ENCODE measurements at places on chromosomes 11 and 22.
A peak's percentile ranks its signal among the peaks of the same experiment; 100 is the strongest.

- no peak for DNase-seq
Observed at GRCh38 chr11:128302425-128303186, 284.8 kb downstream of the ETS1 start.

- DNase-seq: peak; percentile 91
Observed at GRCh38 chr11:120334894-120335462, 1.2 kb upstream of the ARHGEF12 start.

- DNase-seq: no peak
Observed at GRCh38 chr22:27752771-27753170, 48.8 kb downstream of the MN1 start.

GRCh38 chr11:1870721-1871466, 18.0 kb downstream of the LSP1 start:
- DNase-seq: no peak

DNA sequence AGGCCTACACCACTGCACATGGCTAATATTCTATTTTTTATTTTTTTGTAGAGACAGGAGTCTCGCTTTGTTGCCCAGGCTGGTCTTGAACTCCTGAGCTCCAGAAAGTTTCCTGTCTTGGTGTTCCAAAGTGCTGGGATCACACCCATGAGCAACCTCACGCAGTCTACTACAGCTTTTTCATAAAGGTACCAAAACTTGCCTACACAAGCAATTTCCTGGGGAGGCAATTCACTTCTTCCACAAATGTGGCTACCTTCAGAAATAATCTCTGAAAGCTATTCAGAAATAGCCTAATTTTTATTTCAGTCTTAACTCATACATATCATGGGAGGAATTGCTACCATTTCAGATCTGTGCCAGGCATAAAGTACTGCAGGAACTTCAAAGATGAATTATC, 11.4 kb downstream of the SLC35F2 start:
- no peak for DNase-seq

DNA sequence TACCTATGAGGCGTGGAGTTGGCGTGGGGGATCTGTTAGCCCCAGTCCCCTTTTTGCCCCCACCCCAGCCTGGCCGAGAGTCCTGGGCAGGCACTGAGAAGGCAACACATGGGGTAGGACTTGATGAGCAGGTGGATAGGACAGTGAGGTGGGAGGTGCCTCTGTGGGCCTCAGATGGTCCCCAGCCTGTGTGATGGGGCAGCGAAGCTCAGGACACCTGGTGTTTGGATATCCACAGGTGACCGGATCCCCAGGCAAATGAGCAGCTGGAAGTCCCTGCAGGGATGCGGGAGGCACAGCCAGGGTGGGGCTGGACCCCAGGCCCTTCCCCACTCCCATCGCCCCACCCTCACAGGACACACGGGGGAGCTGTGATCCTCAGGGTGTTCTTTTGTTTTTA, 9.7 kb downstream of the FBLN1 start:
- no peak for DNase-seq

DNA sequence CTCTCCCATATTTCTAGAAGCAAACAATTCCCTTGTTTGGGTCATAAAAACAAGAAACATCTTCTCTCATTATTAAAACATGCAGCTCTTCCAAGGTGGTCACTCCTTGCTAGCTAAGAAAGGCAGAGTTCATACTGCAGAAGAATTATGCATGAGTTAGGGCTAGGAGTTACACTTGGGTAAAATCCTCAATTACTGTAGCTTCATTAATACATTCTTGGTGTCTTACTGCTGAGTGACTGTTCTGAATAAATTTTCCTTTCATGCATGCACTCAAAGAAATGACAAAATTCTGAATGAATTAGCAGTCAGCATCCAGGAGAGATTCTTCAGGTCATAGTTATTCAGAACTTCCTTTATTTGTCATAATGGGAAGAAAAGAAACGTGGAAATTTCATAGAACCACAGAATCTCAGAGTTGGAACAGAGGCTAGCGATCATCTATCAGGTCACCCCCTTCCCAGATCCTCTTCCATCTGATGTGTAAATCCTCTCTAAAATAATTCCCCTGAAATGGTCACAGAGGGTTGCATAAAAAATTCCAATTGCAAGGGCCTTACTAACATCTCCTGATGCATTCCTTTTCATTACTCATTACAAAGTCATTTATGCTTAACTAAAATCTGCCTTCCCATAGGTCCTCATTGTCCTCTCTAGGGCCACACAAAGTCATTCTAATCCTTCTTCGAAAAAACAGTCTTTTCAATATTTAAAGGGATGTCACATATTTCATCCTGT, 771.5 kb downstream of the DLG2 start:
- DNase-seq: peak; percentile 28

GRCh38 chr22:20008221-20008995, 8.2 kb downstream of the ARVCF start:
- DNase-seq: no peak

- peak; percentile 96 for DNase-seq
Observed at GRCh38 chr11:19730373-19730772, 17.7 kb downstream of the NAV2 start.

- no peak for DNase-seq
Observed at GRCh38 chr11:64073542-64073941, 37.8 kb downstream of the FLRT1 start.

GRCh38 chr22:49887702-49888101, 30.5 kb downstream of the ALG12 start:
- no peak for DNase-seq

DNA sequence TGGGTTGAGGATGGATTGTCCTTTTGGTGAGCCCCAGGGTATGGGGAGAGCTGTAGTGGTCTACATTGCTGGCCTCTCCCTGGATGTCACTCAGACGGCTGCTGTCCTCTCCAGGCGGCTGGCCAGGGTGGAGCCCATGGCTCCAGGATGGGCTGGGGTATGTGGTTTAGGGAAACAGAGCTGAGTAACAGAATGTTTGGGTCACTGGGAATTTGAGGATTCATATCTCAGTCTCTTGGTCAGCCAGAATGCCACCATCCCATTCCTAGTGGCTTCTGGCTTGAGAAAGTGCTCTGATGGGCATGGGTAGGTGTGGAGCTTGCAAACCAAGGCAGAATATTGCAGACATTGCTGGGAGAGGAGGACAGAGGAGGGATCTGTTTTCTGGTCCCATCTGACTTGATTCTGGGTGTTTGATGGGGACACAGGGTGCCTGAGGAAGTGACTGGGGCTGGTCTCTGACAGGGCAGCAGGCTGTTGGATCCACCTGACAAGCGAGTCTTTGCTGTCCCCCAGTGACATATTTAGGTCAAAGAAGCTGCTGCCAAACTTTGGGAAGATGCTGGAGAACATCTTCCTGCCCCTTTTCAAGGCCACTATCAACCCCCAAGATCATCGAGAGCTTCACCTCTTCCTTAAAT, 41.4 kb downstream of the AMPD3 start:
- no peak for DNase-seq

DNA sequence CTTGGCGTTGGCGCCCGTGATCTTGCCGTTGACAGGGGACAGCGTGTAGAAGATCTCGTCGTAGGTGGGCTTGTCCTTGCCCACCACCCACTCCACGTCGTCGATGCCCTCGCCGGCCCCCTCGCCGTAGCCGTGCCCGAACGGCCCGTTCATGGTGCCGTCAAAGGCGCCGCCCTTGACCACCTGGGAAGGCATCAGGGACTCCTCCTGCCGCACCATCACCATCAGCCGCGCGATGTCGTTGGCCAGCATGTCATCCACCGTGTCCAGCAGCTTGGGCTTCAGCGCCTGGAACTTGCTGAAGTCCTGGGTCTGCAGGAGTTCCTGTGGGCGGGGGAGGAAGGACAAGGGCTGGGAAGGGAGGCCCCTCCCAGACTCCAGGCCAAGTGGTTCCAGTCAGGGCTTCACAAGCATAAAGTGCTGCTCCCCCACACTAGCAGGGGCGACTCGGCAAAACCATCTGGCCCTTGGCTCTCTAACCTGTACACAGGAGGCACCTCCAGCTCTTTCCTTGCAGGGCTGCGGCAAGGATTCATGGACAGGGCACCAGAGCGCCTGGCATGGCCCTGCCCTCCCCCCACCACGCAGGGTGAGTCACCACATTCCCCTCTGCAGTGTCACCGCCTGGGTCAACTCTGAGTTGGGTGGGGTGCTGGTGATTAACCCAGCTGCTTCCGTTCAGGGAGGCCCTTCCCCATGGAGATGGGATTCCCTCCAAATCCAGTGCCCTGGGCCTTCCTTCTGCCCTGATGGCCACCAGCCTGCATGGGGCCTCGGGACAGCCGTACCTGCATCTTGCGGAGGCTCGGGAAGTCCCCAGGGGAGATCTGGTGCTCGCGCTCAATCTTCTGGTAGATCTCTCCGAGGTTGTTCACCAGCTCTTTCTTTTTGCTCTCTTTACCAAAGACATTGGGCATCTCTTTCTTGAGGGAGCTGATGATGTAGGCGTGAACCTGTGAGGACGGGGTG, 10.4 kb upstream of the CDC42BPG start:
- peak; percentile 90 for DNase-seq

- no peak for DNase-seq
Observed at GRCh38 chr11:26580929-26581328, 8.9 kb upstream of the MUC15 start.

DNA sequence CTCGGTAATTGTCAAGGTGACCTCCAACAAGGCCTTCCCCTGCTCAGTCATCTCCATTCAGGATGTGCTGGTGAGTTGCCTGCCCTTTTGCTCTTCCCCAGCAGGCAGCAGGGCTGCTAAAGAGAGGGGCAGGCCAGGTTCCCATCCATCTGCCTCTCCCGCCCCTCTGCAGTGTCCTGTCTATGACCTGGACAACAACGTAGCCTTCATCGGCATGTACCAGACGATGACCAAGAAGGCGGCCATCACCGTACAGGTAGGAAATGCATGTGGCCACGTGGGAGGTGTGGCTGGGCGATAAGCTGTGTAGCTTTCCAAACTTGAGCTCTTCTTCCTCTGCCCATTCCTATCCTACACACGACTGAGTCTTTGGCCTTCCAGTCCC, 4.0 kb downstream of the SIDT2 start:
- no peak for DNase-seq

DNA sequence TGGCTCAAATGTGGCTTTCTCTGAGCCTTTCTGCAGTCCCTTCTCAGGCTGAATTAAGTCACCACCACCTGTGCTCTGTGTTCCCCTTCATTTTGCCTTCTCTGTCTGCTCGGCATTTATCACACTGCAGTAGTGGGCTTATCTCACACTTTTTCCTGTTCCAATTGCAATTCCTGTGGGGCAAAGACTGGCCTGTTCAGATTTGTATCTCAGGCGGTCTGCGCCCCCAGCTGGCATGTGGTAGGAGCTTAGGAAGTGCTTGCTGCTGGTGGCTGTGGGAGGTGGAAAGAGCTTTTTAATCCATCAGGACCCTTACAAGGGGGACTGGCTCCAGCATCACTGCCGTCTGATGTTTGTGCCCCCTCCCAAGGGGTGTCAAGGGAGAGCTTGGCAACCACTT, 21.2 kb downstream of the BMAL1 start:
- DNase-seq: no peak

- no peak for DNase-seq
Observed at GRCh38 chr11:45765836-45766235, 39.1 kb upstream of the SLC35C1 start.

GRCh38 chr22:43951391-43951790, 3.9 kb upstream of the SAMM50 start:
- DNase-seq: no peak

GRCh38 chr11:2940147-2940920, 11.1 kb upstream of the PHLDA2 start:
- DNase-seq: no peak

DNA sequence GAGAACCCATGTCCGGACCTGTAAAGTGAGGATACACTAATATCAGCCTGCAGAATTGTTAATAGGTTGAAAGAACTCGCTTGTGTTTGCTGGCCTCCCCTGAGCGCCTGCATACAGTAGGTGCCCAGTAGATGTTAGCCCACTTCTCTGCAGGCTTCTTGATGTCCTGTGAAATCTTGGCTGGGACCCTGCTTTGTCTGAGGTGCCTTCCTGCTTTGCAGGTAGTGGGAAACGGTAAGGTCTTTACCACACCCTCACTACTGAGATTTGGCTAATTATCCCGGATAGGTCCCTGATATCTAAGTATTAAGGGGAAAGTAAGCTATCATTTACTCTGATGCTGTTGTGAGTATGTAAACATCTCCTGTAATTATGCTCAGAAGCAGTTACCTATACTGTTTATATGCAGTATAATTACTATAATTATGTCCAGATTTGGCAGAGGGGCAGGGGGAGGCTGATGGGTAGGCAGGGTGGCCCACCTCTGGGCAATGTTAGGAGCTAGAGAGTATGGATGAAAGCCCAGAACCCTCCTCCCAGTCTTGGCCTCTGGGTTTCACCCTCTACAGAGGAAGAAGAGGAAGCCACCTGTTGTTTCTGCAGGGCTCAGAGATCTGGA, 1.2 kb upstream of the ARRB1 start:
- DNase-seq: no peak

DNA sequence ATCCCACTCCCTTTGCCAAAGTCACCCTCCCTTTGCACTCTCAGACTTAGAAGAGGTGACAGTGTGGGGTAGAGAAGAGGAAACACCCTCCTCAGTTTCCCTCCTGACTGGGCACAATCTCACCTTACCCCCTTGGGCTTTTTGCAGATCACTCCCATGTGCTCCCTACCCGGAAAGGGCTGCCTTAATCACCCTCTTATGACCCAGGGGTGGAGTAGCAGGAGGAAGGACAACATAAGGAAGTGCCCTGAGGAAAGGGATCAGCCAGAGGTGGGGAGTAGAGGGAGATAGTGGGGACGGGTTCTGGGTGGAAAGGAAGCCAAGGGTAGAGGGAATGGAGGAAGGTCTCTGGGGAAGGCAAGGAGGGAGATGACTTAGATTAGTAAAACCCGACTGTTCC, 52.0 kb downstream of the NRXN2 start:
- no peak for DNase-seq
